Stimulated activated CD4-positive, alpha-beta T cell treated with anti-CD3 and anti-CD28 coated beads, Interleukin-15, amount 100 ng/mL, for 1 hour (primary cell): ENCODE measurements at places on chromosomes 16 and 17.

DNA sequence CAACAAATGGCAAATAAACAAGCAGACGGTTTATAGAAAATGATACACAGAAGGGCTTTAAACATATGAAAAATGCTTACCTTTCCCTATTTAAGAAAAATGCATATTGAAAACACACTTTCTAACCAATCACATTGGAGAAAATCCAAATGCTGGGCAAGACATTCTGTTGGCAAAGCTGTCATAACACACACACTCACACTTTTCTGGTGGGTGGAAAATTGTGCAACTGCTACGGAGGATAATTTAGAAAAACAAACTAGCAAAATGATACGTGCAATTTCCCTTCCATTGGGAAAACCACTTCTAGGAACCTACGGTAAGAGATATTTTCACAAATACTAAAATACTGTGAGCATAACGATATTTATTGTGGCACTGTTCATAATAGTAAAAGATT is 9.8 kb upstream of the MYH3 start:
- DNase-seq: no peak

DNA sequence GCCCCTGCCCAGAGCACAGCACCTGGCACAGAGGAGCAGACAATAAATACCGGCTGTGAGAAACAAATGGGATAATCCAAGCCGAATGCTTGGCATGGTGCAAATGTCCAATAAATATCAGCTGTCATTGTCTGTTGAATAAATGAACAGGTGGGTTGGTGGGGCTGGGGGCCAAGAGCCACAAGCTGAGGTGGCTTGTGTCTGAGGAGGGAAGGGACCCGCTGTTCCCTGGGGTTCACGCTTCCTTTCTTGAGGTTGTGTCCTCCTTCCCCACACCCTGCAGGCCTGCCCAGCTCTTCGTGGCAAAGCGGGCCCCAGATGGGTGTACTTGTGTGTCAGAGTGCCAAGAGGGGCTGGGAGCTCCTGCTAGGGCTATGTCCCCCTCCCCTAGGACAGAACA is 38.6 kb downstream of the ARHGAP27 start:
- no peak for DNase-seq

DNA sequence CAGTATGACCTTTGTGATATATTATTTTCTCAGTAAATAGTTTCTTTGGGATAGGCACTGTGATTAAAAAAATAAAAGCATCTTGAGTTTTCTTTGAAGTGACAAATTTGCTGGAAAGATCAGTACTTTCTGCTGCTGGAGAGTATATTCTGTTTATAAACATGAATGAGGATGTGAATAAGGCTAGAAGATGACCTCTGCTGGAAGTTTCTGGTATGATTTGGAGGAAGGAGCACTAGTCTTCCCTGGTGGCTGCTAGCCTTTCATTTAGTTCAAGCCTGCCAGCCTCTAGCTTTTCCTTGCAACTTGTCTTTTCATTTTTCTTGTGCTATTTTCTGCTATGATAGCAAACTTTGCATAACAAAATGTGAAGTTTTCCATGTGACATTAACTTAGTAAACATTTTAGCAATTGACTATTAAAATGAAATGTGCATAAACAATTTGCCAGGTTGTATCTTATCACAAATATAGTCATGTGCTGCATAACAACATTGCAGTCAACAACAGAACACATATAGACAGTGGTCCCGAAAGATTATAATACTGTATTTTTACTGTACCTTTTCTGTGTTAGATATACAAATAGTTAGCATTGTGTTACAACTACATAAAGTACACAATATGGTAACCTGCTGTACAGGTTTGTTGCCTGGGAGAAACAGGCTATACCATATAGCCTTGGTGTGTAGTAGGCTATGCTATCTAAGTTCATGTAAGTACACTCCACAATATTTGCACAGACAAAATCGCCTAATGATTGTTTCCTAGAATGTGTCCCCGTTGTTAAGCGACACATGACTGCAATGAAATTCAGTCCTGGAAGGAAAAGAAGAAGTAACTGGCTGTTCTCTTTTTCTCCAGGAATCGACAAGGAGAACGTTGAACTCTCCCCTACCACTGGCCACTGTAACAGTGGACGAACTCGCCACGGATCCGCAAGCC is 18.1 kb upstream of the RAB11FIP4 start:
- no peak for DNase-seq

DNA sequence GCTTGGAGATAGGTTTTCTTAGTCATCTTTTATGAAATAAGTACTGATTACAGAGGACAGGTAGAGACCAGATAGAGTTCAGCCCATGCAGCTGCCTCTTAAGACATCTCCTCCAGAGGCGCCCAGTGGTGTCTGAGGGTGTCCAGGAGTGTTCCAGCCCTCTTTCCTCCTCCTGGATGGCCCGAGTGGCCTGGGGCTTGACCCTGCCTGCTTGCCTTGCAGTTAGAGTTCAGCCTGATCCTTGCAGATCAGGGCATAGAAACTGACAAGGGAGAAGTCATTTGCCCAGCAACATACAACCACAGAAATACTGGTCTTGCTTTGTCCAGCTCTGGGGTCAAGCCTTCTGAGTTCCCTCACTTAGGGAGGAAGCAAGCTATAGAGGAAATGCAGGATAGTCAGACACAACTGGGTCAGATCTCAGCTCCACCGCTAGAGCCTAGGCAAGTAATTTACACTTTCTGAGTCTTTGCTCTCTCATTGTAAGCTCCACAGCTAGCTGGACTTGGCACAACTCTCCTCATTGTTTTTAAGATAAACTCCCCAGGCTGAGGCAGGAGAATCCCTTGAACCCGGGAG is 3.6 kb upstream of the CCL1 start:
- DNase-seq: no peak

- no peak for DNase-seq
These were observed 15.1 kb downstream of the NGFR start for GRCh38 chr17:49510059-49510719.

DNA sequence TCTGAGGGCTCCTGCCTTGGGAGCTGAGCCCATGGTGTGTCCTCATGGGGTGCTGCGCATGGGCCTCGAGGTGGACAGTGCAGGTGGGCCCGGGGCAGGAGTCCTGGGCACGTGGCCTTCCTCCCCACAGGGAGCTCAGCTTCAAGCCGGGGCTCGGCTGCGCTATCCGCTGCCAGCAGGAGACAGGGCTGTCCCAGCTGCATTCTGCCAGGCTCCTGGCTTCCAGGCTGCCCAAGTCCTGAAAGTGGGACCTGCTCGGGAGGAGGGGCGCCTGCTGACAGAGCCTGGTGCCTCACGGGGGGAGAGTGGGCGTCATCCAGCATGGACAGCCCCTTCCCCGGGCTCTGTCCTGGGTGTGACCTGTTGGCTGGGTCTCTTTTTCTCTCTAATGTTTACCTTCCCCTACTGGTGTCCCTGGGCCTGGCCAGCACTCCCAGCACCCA is 7.1 kb downstream of the TRAF7 start:
- no peak for DNase-seq

DNA sequence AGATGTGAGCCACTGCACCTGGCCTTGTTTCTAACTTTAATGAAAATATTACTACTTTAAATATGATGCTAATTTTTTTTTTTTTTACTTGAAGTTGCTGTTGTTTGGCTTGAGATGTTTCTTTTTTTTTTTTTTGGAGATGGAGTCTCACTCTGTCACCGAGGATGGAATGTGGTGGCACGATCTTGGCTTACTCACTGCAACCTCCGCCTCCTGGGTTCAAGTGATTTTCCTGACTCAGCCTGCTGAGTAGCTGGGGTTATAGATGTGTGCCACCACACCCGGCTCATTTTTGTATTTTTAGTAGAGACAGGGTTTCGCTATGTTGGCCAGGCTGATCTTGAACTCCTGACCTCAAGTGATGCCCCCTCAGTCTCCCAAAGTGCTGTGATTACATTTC is 23.6 kb downstream of the IGSF6 start:
- no peak for DNase-seq

DNA sequence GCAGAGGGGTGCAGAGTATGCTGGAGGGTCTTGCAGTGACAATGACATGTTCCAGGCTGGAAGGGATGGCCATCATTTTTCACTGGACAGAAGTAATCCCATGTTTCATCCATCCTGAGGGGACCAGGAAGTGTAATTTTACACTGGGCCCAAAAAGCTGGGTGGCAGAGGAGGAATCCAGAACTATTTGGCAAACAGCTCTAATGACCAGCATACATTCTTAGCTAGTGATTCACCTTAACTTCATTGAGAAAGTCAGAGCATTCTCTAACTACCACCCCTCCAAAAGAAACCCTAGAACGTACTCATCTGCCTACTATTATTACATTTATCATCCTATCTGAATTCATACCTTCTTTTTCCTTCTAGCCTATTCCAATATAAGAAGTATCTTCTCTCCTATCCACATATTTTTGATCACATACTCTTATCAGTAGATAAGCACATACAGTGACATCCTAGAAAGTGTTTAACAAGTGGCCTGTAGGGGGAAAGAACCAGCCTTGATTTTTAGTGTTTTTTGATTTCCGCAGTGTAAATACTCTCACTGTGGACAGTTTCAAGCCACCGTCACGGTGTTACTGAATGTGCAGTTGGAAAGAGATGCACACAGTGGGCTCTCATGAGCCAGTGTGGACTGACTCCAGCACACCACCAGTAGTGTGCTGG is 118.1 kb downstream of the FTO start:
- DNase-seq: no peak

- DNase-seq: no peak
These were observed 10.6 kb downstream of the FBXO39 start for GRCh38 chr17:6786618-6787017.

DNA sequence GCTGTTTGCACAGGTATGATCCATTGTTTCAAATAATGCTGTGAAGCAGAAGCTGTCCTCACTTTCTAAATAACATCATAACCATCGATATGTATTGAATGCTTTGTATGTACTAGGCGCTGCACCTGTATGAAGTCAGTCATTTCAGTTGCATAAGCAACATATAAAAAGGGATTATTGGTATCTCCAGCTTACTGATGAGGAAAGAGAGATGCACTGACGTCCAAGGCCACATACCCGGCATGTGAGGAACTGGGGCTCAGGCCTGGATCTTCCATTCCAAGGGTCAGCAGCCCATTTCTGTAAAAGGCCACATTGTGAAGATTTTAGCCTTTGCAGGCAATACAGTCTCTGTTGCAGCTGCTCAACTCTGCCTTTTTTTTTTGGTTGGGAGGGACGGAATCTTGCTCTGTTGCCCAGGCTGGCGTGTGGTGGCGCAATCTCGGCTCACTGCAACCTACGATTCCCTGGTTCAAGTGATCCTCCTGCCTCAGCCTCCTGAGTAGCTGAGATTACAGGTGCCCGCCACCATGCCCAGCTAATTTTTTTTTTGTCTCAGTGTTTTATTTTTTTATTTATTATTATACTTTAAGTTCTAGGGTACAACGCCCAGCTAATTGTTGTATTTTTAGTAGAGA is 244.7 kb downstream of the MRTFB start:
- no peak for DNase-seq

DNA sequence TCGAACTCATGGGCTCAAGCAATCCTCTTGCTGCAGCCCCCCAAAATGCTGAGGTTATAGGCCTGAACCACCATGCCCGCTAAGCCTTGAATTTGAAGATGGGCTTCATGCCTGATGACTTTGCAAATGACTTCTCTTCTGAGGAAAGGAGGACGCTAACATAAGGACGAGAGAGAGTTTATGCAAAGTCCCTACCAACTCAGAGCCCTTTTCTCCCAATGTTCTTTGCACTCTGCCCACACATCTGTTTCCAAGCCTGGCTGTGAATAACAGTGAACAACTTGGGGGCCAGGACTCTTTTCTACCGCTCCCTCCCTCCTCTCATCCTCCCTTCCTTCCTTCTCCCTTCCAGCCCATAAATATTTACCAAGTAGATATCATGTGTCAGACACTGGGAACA is 8.5 kb upstream of the NPIPB2 start:
- no peak for DNase-seq

GRCh38 chr17:16569358-16569712 is 331 bp upstream of the ZNF287 start:
- DNase-seq: no peak

DNA sequence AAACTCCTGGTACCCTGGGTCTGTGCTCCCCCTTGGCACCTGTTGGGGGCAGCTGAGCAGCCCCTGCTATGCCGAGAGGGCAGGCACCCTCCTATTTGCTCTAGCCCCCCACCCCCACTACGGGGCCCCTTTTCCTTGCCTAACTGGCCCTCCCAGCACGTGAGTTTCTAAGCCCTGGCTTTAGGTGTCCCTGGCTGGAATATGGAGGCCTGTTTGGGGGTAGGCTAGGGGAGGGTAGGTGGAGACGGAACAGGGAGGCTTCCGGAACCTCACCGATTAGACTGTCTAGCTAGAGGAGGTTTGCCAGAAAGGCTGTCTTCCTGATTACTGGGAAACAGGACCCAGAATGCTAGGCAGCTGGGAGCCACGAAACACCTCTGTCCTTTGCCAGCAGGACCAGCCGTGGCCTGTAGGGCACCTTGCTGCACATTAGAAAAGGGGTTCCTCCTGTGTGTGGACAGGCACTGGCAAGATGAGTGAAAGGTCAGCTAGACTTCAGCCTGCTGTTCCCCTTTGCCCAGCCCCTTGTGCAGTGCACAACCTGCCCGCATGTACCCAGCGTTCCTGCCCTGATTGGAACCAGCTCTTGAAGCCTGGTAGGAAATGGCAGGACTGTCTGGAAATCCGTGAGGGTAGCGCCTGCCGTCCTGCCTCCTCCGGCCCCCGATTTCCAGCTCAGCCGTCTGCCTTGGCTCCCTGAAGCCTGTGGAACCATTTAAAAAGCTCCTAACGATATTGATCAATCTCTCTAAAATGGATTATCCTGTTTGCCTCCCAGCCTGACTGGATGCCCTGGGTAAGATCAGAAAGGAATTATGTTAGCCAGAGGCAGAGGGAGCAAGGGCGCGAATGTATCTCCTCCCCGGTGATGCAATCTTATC is 83.4 kb upstream of the GSE1 start:
- no peak for DNase-seq

DNA sequence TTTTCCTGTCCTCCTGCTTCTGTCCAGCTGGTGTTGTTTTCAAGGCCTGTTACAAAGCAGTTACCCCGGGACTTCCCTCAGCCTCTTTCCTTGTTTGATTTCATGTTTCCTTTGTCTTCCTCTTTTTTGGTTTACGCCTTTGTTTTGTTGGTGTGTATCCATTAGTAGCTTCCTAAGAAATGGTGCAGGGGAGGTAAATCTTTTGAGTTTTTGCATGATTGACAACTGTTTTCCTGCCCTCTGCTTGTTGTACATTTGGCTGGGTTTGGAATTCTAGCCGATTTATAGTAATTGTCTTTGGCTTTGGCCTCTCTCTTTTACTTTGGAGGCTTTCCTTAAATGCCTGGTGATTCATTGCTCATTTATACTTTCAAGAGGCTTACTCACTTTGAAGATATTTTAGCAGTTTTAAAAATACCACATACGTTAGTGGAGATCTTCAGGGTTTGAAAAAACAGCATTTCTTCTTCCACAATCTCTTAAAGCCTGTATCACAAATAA is 32.8 kb downstream of the DNAH2 start:
- no peak for DNase-seq
